ENCODE measurements at places on chromosomes 2 and 18. TPM values are rescaled to one million over a fixed set of nuclear protein-coding genes. Genes with fewer than 3 reads are reported as not detected.

ACMSD gene
- not detected for total RNA-seq

HDAC4 gene
- 15.0 TPM for total RNA-seq

AMER3 gene
- 0.09 TPM for total RNA-seq

C1QL2 gene
- not detected for total RNA-seq

SERPINB2 gene
- total RNA-seq = 0.27 TPM

GAL3ST2 gene
- 0.09 TPM for total RNA-seq

GALNT14 gene
- 1.5 TPM for total RNA-seq

GALR1 gene
- under 0.01 TPM for total RNA-seq

GRHL1 gene
- total RNA-seq = 1.0 TPM

COA5 gene
- total RNA-seq = 43.5 TPM

VWC2L gene
- not detected for total RNA-seq

IAH1 gene
- 70.3 TPM for total RNA-seq

DCDC2C gene
- total RNA-seq = 0.18 TPM
